ENCODE measurements at places on chromosomes 3 and 15.
A peak's percentile ranks its signal among the peaks of the same experiment; 100 is the strongest.

GRCh38 chr3:138474163-138474562 lies 39.7 kb downstream of the ESYT3 start:
- peak; percentile 43 for DNase-seq

DNA sequence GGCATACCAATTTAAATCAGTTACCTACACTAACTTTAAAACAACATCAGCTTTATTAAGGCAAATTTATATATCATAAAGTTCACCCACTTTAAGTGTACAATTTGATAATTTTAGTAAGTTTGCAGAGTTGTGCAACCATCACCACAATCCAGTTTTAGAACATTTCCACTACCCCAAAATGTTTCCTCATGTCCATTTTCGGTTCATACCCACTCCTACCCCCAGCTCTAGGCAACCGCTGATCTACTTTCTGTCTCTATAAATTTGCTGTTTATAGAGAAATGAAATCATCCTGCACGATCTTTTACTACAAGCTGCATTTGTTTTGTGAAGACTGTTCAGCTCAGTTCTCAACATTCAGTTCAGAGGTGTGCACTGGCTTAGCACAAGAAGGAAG lies 31.5 kb upstream of the FAM81A start:
- no peak for DNase-seq

DNA sequence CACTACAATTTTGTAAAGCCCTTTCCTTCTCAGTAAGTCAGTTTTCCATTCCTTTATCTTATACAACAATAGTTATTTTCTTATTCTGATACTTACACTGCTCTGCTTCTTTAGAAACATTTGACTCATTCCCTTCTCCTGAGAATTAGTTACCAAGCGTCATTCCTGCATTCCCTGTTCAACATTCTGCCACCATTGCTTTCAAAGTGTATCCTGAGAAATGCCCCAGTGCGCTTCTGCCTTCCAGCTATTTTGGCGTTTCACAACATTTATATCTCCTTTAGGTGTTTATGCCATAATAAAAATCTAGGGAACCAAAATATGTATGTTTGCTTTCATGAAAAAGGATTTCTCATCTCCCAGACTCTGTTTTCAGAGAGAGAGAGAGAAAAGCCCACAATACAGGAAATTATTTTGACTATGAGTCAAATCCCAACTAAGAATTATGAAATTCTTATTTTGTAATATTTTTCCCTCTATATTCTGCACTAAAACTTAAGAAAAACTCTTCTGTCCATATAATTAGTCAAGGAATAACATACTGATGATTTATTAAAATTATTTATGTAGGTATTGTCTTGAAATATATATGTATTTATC lies 118.2 kb upstream of the RAP2B start:
- no peak for DNase-seq

GRCh38 chr3:16067837-16068471 lies 106.5 kb upstream of the GALNT15 start:
- no peak for DNase-seq

GRCh38 chr3:71330505-71330904 lies 253.0 kb downstream of the FOXP1 start:
- DNase-seq, result no peak

DNA sequence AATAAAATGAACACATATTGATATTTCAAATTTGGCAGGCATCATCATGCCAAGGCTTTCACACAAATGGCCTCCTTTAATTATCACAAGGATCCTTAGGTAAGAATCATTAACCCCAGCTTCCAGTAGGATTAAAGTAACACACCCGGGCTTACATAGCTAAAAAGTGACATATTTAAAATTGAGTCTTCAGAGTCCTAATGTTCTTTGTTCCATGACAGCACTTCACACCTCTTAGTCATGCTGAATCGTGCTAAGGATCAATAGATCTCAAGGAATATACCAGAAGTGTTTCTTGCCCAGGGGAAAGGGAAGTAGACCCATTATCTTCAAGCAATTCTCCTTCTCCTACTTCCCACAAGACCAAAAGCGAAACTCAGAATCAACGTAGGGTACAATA lies 76.6 kb upstream of the SOX2 start:
- DNase-seq, result no peak

DNA sequence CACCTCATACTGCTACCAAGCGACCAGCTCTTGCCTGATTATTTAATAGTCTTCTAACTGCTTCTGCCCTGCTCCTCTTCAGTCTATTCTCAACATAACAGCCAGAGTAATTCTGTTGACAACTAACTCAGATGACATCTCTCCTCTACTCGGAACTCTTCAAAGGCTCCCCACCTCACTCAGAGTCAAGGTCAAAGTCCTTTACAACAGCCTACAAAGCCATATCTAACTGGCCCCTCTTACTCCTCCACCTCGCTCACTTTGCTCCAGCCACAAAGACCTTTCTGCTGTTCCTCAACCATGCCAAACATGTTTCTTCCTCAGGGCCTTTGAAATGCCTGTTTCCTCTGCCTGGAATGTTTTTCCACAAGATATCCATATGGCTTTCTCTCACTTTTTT lies 43.6 kb downstream of the PIK3R4 start:
- no peak for DNase-seq

DNA sequence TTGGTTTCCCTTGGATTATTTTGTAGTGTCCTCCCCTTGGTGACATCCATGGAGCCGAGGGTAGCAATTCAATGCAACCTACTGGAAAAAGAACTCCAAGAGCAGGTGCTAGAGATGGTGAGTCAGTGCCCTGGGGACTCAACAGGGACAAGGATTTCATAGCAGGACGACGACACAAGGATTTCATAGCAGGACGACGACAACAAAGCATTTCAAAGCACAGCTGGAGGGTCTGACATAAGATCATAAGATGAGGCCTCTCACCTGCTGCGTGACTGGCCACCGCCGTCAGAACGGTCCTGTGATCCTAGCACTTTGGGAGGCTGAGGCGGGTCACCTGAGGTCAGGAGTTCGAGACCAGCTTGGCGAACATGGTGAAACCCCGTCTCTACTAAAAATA lies 22.5 kb downstream of the NRROS start:
- no peak for DNase-seq

- DNase-seq, result no peak
Measured at GRCh38 chr3:185330644-185331043, 32.3 kb upstream of the MAP3K13 start.

GRCh38 chr15:82570721-82571508 lies 30.7 kb upstream of the RPS17 start:
- no peak for DNase-seq

DNA sequence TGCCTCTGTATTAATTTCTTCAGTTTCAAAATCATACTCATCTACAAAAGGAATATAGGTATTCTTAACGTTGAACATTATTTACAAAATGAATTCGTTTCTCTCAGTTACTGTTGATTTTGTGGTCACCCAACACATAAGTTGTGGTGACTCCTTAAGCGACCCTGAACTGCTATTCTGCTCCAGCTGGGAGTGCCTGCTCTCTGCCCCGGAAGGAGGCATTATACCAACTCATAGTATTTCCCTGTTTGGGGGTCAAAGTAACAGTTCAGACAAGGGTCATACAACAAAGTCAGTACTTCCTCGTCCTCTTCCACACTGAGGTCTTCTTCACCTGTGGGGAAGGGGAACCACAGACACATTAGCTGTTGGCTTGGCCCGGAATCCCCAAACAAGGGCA lies 75.7 kb upstream of the FAM3D start:
- no peak for DNase-seq

DNA sequence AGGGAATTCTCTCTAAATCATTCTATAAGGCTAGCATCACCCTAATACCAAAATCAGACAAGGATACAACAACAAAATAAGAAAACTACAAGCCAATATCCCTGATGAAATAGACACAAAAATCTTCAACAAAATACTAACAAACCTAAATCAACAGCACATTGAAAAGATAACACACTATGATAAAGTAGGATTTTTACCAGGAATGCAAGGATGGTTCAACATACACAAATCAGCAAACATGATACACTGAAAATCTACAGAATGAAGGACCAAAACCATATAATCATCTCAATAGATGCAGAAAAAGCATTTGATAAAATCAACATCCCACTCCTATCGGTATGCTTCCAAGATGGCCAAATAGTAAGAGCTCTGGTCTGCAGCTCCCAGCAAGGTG lies 39.5 kb downstream of the ALDH1A2 start:
- DNase-seq, result no peak

- DNase-seq, result no peak
Measured at GRCh38 chr3:65246561-65246960, 558.8 kb upstream of the ADAMTS9 start.

GRCh38 chr15:27036210-27036609 lies 65.2 kb downstream of the GABRG3 start:
- no peak for DNase-seq

DNA sequence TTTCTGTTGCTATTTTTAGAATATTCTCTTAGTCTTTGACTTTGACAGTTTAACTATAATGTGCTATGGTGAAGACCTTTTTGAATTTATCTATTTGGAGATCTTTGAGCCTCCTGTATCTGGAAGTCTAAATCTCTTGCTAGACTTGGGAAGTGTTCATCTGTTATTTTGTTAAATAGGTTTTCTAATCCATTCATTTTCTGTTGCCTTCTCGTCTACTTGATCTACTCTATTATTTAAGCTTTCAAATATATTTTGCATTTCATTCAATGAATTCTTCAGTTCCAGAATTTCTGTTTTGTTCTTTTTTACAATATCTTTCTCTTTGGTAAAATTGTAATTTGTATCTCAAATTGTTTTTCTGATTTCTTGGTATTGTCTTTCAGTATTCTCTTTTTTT lies 47.8 kb downstream of the LEKR1 start:
- DNase-seq, result no peak

DNA sequence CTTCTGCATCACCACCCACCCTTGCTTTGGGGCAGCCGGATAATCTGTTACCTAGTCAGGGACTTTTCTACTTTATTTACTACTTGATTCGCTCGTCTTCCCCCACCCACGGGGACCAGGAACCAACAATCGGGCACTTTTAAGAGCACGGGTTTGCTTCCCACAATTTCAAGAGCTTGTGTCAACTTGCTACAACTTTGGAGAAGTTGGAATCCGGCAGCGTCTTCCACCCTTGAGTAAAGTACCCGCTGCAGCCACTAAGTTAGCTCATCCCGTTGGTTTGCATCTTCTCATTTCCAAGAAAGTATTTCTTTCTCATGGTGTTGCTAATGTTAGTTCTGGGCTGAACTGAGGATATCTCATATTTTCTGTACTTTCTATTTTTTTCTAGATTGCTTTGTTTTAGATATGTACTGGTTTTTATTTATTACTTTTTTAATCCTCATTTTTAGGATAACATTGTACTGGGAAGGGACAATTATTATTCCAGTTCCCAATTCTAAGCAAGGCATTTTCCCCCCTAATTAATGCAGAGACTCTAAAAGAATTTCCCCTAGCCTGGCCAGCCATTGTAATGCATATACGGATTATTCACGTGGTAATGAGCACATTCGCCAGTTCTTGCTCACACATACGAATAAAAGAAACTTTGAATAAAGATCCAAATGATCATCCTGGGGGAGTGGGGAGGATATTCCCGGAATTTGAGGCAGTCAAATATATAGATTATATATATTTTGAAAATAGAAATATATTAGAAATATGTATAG lies 4.0 kb downstream of the SOX2 start:
- no peak for DNase-seq

- no peak for DNase-seq
Measured at GRCh38 chr3:65107174-65107573, 419.4 kb upstream of the ADAMTS9 start.

DNA sequence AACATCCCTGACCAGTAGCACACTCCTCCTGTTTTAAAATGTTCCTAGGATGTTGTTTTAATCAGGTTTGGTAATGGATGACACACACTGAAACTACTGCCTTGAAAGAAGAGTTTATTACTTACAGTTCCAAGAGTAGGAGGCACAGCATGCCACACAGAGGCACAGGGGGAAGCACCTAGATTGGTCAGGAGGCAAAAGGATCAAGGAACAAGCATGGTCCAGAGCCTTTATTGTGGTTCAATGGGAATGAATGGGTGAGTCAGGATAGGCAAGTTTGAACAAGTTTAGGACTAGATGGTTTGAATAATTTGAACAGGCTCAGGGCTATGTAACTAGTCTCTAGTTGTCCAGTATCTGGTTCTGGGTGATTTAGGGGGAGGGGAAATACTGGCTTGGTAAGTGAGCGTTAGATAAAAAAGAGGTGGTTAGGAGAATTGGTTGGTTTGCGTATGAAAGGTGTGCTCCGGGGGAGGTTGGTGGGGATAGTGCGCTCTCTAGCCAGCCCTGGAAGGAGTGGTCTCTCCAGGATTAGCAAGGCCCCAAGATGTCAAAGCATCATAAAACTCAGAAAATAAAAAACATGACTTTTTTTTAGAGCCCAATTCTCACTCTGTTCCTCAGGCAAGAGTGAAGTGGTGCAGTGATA lies 35.1 kb downstream of the TMOD3 start:
- DNase-seq, result no peak

DNA sequence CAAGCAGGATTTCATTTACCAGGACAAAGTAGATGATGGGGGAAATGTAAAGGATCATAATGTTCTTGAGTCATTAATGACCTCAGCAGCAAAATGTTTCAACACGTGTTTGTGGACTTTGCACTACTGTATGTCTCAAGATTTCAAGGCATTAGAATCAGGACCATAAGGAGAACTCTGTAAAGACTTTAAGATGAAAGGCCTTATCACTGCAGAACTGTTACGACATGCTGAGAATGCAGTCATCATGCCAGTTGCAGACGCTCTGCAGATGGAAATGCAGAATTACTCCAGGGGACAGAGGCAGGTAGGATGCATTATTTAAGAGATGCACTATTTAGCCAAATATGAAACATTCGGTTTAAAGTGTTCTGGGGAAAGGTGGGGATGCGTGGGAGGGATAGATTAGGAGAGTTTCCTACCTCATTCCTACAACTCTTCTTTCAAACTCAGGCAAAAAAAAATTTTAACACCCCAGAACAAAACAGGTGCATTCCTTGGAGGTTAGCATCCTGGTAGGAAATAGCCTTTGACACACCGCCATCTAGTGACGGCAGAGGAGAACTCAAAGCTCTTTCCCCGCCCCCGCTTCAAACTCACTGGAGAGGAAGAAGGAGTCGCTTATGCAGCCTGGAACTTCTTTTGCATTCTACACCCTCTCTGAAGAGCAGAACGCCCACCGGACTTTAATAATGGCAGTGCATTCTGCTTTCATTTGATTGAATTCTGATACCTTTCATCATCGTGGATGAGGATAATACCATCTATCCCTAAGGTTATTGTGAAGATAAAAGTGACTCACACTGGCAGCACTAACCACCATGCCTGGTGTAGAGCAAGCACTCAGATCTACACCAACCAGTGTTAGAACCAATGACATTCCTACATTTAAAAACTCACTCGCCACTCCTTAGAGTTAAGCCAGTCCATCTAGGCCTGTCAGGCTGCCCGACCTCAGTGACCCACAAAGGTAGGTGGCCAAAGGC lies 43.1 kb upstream of the TOPAZ1 start:
- peak; percentile 41 for DNase-seq

- DNase-seq, result no peak
Measured at GRCh38 chr3:197580253-197580691, 24.5 kb upstream of the BDH1 start.

- no peak for DNase-seq
Measured at GRCh38 chr15:77892335-77892734, 185.2 kb downstream of the TBC1D2B start.

GRCh38 chr15:52021128-52021671 lies 2.2 kb downstream of the MAPK6 start:
- DNase-seq, result no peak

All from NCI-H1105 (cell line).